ENCODE measurements at places on chromosomes 1 and 21.

GRCh38 chr1:27554759-27555699 lies 48.9 kb downstream of the AHDC1 start:
- DNase-seq: no peak

- no peak for DNase-seq
Measured at GRCh38 chr1:240522122-240522822, 89.7 kb downstream of the GREM2 start.

DNA sequence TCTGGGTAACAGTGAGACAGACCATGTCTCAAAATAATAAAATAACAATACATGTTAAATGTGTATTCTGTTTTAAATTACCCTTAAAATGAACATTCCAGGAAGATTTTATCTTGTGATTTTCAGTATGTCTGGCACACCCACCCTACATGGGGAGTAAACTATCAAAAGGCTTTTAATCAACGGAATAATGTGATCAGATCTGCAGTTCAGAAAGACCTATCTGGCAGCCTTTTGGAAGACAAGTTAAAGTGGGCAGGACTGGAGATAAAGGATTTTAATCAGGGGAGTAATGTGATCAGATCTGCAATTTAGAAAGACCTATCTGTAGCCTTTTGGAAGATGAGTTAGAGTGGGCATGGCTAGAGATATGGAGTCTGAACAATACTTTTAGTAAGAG lies 10.1 kb downstream of the MED8 start:
- no peak for DNase-seq

DNA sequence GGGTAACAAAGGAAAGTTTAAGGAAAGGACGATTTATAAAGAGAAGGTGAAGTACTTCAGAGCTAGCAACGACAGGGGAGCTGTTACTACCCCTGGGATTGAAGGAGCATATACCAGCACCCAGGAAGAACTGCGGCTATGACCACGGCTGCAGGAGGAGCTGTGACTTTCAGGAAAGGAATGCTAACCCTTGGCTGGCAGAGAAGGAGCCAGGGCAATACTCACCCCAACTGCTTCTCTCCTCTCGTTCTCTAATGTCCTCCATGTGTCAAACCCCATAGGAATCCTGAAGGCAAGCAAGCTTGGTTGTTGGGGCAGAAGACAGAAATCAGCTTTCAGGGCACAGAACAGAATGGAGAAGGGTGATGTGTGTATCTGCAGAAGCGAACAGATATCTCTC lies 120.5 kb downstream of the TMEM53 start:
- no peak for DNase-seq

- no peak for DNase-seq
Measured at GRCh38 chr1:84192681-84193080, 48.6 kb downstream of the PRKACB start.

- DNase-seq: no peak
Measured at GRCh38 chr21:42474043-42474831, 21.8 kb downstream of the RSPH1 start.

GRCh38 chr1:2971101-2971501 lies 50.2 kb upstream of the ACTRT2 start:
- DNase-seq: no peak

DNA sequence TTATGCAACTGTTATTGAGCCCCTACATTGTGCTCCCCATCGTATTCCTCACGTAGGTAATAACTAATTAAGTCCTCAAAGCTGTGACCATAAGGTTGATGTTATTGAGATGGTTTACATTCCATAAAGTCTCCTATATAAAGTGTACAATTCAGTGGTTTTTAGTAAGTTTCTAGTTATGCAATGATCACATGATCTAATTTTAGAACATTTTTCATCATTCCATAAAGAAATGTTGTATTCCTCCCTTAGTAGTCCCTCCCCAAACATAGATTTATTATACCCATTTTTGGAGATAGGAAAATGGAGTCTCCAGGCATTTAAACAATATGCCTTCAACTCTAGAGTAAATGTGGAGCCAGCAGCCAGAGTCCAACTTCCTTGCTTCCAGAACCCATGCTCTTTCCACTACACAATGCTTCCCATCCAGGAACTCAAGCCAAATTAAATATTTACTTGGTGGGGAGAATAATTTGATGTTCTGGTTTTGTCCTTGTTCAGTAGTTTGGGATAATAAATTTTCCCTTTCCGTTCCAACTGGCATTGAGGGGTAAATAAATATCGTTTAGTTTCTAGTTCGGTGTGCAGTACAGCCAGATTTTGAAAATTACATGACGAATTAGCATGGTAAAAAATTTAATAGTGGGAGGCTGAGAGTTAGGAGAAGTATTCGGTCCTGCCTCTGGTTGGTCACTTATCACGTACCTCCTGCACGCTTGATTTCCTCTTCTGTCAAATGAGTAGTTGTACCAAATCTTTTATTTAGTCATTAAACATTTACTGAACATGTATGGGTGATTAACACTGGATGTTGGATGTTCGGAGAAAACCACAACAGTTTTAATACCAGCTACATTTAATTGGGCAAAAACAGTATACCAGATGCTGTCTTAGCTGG lies 66.3 kb downstream of the CACHD1 start:
- no peak for DNase-seq

GRCh38 chr1:185916861-185917260 lies 182.7 kb downstream of the HMCN1 start:
- DNase-seq: no peak

- no peak for DNase-seq
Measured at GRCh38 chr1:45854724-45855123, 51.3 kb downstream of the MAST2 start.

DNA sequence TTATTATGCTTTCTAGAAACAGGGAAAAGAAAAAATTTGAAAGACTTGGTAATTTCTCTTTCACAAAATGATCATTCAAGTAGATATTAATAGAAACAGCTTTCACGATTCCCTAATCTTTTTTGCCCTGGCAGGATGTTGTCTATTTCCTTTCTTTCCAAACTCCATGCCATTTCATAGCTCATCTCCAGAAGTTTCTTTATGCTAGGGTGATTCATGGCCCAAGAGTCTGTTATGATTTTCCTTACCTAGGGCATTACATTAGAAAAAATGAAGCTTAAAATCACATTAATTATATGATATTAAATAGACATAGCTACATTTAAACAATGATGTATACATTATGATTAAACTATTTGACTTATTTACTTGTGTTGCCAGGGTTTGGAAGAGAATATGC lies 762.1 kb downstream of the LTN1 start:
- DNase-seq: no peak

DNA sequence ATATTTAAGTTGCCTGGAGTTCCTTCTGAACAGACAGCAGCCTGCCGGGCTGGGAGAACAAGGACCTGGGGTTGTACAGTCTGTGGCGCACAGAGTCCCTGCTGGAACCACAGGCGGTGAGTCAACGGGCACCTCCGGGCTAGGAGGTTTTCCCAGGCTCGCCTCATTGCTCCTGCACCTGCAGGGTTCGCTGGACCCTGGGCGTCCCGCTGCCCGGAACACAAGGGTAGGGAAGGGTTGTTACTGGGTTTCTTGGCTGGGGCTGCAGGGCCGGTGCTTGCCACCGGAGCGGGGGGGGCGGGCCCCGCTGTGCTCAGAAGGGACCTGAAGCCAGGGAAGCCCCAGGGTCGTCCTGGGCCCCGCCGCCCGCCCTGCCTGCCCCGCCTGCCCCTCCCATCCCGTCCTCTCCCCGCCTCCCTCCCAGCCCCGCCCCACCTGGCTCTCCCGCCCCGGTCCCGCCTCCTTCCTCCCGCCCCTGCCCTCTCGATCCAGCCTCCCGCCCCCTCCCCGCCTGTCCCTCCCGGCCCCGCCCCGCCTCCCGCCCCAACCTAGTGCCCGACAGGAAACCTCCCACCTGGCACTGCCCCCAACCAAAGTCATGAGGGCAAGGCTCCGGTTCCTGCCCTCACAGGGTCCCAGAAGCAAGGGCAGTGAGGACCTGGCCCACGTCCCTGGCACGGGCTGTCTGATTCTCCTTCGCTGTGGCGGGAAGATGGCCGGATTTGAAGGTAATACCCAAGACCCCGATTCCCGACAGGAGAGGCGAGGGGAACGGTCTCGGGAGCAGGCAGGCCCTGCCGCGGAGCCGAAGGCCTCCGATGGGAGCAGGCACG lies 6.8 kb downstream of the JMJD4 start:
- DNase-seq: peak; percentile 76

DNA sequence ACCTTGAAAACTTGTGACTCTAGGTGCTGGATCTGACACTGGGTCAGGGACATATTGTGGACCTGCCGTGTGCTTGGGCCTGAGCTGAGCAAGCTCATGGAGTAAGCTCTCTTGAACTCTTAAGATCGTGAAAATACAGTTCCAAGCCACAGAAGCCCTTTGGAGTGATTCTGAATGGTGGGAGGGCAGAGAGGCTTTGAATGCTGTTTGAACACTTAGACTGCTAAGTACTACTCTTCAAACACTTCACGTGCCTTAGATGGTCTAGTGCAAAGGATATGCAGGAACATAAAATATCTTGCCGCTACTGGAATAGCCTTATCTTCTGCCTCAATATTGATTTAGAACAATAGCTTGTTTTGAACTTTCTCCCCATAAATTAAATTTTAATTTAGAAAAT lies 21.6 kb downstream of the ROR1 start:
- DNase-seq: no peak

- DNase-seq: no peak
Measured at GRCh38 chr1:160911441-160911840, 26.5 kb upstream of the ITLN1 start.

DNA sequence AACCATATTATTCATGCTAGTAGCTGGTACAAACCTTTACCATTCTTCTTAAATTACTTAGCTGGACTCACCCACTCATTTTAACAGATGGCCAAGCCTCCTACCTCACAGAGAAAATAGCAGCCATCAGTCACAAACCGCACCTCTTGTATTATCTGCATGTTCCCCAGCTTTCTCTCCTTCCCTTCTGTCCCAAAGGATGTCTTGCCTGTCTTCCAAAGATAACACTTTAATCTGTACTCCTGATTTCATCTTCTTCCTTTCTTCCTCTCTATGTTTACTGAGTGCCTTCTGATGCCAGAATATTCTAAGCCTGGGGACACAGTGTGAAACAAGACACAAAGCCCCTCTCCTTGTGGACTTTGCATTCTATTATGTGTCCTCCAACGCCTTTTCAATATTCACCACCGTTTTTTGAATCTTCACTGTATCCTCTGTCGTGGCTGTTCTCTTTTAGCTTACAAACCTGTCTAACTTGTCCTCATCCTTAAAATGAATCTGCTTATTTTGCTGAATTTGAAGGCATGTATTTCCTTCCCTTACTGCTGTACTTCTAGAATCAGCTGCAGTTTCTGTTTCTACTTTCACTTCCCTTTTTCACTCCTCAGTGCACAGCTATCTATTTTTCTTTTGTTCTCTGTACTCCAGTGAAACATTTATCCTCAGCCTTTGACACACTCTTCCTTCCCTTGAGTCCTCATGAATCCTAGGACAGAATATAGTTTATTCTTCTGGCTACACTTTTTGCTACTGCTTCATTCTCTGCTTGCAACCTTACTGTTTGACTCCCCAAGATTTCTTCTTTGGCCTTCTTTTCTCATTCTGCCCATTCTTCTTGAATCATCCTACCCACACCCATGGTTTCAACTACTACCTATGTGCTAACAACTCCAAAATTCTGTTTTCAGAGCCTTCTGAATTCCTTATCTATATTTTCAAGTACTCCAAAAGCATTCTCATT lies 216.9 kb upstream of the SAMSN1 start:
- no peak for DNase-seq

DNA sequence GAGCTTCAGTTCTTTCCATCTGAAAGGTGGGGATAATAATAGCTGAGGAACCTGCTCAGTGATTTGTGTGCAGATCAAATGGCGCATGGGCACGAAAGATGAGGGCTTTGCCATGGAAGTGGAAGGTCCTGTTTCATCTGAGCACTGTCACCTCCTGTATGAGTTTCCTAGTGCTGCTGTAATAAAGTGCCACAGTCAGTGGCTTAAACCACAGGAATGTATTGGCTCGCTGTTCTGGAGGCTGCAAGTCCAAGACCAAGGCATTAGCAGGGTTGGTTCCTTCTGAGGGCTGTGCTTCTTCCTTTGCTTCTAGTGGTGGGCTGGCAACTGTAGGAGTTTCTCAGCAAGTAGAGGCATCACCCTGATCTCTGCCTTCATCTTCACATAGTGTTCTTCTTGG lies 51.1 kb upstream of the RBM15 start:
- no peak for DNase-seq

DNA sequence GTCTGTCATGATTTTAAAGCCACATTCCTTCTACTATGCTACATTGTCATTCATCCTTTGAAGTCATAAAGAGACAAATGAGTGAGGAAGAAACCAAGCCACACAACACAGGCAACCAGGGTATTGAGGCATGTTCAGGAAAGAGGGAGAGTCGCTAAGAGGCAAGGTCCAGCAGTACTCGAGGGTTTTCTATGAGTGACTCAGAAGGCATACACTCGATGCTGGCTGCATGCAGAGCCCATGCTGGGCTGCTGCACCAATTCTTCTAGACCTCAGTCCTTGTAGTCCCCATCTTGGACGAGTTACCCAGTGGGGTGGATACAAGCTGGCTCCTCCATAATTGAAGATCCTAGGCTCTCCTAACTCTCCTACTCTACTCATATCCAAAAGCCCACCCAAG lies 57.6 kb downstream of the OLFML2B start:
- no peak for DNase-seq
